Large intestine (tissue), 12 donors: ENCODE measurements at places on chromosomes 16 and 17. TPM values are rescaled to one million over a fixed set of nuclear protein-coding genes. Genes with fewer than 3 reads are reported as not detected.

The CES1 gene
- polyA plus RNA-seq = 27.7 TPM

GRCh38 chr17:12457493-12457892 is 208.2 kb upstream of the MYOCD start:
- H3K27me3 ChIP-seq = no peaks in the 10 kb centered on the region
- H3K27ac ChIP-seq = no peak overlapping the region
- H3K4me1 ChIP-seq = no peaks in the 10 kb centered on the region
- H3K4me3 ChIP-seq = no peak overlapping the region

- no peaks in the 10 kb centered on the region for H3K27me3 ChIP-seq
- no peak overlapping the region for H3K4me3 ChIP-seq
- no peak overlapping the region for H3K27ac ChIP-seq
- peaks cover 29% of the 10 kb centered on the region for H3K4me1 ChIP-seq
- DNase-seq = no peak
Measured at GRCh38 chr17:46199379-46199778, 6.2 kb upstream of the KANSL1 start.

- H3K4me3 ChIP-seq = no peak overlapping the region
- no peaks in the 10 kb centered on the region for H3K4me1 ChIP-seq
- H3K36me3 ChIP-seq = peaks cover 45% of the 10 kb centered on the region
- no peaks in the 10 kb centered on the region for H3K27me3 ChIP-seq
Measured at GRCh38 chr17:2466931-2467330, 44.8 kb downstream of the METTL16 start.

DNA sequence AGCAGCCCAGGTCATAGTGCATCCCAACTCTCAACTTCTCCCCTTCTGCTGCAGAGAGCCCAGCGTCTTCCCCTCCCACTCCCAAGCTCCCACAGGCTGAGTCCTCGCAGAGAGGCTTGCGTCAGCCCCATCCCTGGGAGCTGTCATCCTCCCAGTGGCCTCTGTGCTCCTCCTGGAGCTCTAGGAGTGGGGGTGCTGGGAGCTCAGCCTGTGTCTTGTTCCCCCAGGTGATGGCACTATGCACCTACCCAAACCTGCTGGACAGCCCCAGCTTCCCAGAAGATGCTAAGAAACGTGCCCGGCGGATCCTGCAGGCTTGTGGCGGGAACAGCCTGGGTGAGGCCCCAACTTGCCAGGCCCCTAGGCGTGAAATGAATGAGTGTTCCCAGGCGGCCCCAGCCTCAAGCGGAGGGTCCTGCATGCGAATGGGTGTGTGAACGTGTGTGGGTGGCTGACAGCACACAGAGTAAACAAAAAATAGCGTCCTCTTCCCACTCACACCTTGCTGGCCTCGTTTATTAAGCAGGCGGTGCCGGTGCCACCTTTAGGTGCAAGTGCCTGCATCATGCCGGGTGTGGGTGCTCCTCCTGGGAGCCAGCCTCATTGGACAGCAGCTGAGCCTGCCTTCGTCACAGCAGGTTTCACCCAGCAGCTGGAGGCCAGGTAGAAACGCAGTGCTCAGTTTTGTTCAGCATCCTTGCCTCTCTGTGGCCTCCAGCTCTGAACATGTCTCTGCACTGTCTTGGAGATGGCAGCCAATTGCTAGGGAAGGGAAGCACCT is 16.5 kb downstream of the GPT2 start:
- no peaks in the 10 kb centered on the region for H3K4me1 ChIP-seq
- H3K27ac ChIP-seq = no peak overlapping the region
- no peak overlapping the region for H3K4me3 ChIP-seq
- H3K36me3 ChIP-seq = no peaks in the 10 kb centered on the region
- no peak for DNase-seq
- no peaks in the 10 kb centered on the region for H3K27me3 ChIP-seq

DNA sequence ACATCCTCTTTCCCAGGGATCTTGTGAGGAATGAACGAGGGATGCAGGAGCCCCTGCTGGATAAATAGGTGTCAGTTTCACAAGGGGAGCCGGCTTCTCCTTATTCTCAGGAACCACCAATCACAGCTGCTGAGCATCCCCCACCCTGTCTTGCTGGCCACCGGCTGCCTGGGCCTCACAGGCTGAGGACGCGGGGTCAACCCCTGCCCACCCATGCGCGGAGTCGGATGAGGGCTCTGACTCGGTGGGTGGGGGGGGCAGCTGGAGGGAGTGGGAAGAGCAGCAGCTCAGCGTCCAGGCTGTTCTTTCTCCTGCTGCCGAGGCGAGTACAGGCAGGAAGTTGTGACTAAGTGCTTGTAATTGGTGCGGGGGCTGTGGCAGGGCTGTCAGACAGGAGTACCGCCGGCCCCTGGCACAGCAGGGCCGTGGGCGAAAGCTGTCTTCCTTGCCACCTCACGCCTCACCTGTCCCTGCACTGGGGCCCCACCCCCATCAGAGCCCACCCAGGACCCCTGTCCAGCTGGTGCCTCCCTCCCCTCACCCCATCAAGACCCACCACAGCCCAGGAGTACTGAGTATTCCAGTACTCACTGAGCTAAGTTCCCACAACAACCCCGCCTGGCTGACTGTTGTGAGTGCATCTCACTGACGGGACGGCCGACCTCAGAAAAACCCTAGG is 11.0 kb upstream of the DPEP1 start:
- no peak overlapping the region for H3K27ac ChIP-seq
- no peaks in the 10 kb centered on the region for H3K36me3 ChIP-seq
- peaks cover 10% of the 10 kb centered on the region for H3K4me1 ChIP-seq
- DNase-seq = no peak

- H3K4me3 ChIP-seq = no peak overlapping the region
- no peak overlapping the region for H3K27ac ChIP-seq
- H3K4me1 ChIP-seq = no peaks in the 10 kb centered on the region
- no peaks in the 10 kb centered on the region for H3K27me3 ChIP-seq
Measured at GRCh38 chr17:63033142-63033541, 67.1 kb downstream of the TANC2 start.
